ENCODE measurements at places on chromosomes 2 and 18.

- DNase-seq, result peak; percentile 70
These were observed 582 bp upstream of the ZAP70 start for GRCh38 chr2:97712693-97713295.

- DNase-seq, result no peak
These were observed 97.3 kb upstream of the STK39 start for GRCh38 chr2:168344706-168345105.

DNA sequence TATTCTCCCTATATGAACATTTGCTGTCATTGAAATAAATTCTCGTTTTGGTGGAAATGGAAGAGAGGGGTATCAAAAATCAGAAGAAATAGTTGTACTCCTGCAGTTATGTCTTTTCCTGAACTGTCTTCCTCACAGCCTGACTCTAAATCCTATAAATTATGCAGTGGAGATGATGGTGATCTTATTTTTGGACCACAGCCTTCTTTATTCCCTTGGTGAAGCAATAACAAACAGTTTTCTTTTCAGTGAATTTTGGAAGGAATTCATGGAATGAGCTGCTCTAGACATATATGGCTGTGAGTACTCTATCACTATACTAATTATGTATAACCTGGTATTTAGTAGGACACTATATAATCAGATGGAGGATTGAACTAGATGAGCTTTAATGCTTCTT is 1.7 kb upstream of the SLC25A12 start:
- no peak for DNase-seq

DNA sequence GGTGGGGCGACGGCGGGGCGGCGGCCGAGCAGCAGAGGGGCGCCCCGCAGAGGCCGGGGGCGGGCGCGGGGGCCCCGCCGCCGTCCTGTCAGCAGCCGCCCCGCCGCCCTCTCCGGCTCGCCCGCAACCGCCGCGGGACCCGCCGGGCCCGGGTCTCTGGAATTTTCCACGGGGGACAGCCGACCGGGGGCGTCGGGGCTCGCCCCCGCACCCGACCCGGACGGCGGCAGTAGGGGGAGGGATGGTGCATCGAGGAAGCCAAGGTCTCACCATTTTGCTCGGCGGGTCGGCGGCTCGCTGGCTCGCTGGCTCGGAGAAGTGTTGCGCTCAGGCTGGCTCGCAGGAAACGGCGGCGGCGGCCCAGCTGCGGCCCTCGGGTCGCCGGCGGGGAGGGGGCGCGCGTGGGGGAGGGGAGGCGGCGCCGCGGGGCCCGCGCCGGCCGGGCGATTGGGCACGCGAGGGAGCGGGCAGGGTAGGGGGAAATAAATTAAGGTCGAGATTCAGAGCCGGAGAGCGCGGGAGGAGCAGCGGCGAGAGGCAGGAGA is 405 bp downstream of the PPP3R1 start:
- peak; percentile 53 for DNase-seq

- DNase-seq, result no peak
These were observed 496.3 kb downstream of the SLC4A3 start for GRCh38 chr2:220123751-220124150.

- DNase-seq, result no peak
These were observed 5.2 kb downstream of the EML6 start for GRCh38 chr2:54728669-54729120.

DNA sequence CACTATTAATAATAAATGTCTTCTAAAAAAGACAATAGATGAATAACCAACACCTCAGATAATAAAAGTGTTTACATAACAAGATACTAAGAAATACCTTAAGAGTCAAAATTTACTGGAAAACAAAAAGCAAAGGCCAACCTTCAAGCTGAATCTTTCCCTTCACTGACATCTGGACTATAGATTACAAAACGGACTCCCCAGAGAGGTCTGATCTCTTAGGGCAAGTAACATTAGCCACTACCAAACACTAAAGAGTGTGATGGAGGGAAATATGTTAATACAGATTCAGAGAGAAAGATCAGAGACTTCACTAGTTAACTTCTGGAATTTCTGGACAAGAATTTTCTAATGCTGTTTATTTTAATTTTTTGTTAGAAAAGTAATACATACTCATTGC is 13.9 kb downstream of the CLASP1 start:
- no peak for DNase-seq

- DNase-seq, result no peak
These were observed 16.9 kb downstream of the IMPA2 start for GRCh38 chr18:11998193-11998592.

DNA sequence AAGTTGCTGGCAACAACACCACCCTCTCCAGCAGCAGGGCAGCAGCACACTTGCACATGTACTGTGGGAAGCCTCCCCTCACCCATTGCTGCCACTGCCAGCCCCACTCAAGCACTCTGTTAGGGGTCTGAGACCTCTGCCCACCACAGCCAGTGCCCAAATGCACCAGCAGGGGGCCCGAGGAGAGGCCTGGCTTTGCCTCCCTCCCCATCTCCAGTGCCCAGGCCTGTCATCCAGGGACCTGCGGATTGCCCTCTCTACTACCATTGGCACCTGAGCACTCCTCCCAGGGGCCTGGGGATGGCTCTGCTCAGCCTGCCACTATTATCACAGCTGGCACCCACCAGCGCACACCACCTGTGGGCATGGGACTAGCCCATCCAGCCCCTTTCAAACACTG is 175.7 kb downstream of the PMAIP1 start:
- DNase-seq, result no peak

DNA sequence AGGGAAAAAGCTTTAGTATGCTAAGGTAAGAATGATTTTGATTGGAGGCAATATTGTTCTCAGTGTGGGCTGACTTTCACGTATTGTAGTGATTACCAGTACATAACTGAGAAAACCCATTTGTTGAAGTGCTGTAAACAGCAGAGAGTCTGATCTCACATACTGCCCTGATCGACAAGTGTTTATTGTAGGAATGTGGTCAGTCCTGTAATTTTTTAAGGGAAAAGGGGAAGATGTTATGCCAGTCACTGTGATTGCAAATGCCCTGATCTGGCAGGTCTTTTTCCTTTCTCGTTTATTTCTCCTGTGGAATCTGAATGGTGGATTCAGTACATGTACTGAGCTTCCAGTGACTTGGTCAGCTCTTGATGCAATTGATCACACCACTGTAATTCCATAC is 11.5 kb downstream of the SPATS2L start:
- no peak for DNase-seq

DNA sequence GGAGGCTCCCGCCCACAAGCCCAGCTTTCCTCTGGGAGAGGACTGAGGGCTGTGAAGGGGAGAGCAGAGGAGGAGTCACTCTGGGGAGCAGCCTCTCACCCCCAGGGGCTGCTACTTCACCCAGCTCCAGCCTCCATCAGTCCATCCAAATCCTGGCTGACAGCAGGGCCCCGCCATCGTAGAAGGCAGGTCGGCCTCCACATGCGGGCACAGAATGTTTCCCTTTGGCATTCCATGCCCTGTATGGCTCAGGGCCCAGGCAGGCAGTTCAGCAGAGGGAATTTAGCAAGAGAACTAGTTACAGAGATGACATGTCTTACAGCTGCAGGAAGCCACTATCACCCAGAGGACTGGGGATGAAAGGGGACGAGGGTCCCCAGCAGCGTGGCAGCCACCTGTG is 6.4 kb upstream of the ODC1 start:
- no peak for DNase-seq

DNA sequence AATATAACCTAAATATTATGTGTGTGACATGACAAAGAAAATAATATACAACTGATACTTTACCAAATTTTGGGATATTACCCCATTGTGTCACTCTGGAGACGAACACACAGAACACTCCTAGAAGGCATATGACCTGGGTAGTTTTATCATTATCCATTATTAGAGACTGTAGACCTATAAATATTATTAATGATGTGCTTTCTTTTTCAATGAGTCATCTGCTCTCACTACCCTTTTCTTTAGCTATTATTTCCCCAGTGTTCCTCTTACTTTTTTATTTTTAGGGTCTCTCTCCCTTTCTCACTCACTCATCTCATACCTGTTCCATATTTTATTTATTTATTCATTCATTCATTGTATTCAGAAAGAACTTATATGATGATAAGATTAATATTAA is 143.3 kb upstream of the ITGA4 start:
- DNase-seq, result no peak

DNA sequence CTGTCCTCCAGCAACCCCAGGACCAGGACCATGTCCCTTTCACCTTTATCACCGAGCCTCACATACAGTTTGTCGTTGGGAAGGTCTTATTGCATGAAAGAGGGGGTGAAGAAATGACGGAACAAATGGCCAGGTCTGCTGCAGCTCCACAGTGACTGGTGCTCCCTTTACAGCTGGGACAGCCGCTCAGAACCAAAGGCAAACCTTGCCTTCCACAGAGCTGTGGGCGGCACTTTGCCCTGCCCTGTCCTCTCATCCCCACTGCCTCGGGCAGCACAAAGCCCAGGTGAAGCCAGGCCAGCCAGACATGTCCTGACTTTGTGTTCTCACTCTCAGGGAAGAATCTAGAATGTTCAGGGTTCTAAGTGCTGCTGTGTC is 961 bp downstream of the GPR55 start:
- no peak for DNase-seq

DNA sequence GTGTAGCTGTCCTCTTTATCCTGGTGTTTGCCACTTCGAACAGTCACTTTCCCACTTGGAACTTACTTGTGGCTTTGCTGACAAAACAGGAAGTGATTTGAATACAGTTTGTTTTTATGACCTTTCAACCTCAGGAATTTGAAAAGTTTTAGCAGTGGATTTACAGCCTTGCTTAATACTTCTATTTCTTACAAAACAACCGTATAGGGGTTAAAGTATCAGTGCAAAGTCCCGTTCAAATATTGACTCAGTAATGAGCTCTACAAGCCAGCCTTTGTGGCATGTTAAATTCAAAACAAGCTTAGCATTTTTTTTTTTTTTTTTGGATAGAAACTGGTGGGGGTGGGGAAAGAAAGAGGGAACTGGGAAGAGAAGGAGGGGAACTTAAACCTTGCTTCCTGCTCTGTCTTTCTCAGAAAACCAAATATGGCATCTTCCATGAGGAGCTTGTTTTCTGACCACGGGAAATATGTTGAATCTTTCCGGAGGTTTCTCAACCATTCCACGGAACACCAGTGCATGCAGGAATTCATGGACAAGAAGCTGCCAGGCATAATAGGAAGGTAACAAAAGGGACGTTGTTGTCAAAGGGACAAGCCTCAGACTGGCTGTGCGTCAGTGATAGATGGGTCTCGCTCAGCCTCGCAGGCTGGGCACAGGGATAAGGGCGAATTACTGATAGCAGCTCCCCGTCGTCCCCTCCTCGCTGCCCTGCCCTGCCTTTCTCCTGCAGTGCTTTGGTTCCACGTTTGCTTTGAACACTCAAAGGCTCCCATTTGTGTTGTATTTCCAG is at the start of gene HNMT:
TSS of gene HNMT (plus strand) at position 408 of the 793 bp plus-strand sequence. CDS start at position 427, 19 bp downstream.
- DNase-seq, result no peak

DNA sequence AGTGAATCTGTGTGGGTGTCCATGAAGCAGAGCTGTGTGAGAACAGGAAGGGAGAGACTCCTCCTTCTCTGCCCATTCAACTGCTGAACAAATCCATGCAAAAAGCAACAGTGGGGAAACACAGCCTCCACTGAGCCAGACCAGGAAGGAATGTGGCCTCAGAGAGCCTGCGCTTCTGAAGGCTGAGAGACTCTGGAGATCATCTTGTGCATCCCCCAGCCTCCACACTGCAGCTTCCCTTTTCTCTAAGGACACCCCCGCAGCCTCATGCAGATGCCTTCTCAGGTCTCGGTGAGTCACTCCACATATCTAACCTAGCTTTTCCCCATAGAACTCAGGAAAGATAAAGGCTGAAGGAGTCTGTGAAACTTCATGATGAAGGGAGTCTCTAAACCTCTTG is 402.9 kb downstream of the TNS1 start:
- DNase-seq, result no peak

DNA sequence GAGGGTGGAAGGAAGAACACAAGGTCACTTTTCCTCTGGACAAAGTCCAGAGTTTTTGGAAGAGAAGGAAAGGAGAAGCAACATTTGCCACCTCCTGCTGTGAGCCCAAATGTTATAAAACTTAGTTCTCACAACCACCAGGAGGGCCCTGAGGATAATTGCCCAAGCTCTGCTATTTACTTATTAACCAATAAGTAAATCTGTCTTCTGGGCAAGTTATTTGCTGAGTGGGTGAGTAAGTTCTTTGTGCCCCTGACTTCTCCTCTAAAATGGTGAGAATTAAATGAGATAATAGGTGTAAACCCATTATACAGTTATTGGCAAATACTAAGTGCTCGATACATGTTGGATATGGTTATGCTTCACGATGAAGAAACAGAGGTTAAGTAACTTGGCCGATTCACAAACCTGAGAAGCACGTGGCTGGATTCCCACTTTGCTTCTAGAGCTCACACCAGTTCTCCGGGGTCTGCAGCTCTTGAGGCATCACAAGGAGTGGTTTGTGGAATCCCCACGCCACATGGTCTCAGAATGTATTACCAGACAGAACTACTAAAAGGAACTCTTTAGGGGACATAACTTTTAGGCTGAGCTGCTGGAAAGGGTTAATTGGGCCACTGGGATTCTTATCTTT is 164.1 kb downstream of the MYCN start:
- DNase-seq, result no peak

DNA sequence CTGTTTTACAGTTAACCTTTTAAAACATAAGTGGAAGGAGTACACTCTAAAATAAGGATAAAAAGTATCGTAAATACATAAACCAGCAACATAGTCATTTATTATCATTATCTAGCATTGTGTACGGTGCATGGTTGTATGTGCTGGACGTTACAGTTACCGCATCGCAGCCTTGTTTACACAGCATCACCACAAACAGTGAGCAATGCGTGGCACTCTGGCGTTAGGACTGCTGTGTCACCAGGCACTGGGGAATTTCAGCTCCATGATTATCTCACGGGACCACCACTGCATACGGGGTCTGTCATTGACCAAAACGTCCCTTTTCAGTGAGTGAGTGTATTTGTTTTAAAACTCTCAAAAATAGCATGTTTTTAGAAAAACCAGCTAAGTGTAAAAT is 103.0 kb upstream of the SNTG2 start:
- no peak for DNase-seq

DNA sequence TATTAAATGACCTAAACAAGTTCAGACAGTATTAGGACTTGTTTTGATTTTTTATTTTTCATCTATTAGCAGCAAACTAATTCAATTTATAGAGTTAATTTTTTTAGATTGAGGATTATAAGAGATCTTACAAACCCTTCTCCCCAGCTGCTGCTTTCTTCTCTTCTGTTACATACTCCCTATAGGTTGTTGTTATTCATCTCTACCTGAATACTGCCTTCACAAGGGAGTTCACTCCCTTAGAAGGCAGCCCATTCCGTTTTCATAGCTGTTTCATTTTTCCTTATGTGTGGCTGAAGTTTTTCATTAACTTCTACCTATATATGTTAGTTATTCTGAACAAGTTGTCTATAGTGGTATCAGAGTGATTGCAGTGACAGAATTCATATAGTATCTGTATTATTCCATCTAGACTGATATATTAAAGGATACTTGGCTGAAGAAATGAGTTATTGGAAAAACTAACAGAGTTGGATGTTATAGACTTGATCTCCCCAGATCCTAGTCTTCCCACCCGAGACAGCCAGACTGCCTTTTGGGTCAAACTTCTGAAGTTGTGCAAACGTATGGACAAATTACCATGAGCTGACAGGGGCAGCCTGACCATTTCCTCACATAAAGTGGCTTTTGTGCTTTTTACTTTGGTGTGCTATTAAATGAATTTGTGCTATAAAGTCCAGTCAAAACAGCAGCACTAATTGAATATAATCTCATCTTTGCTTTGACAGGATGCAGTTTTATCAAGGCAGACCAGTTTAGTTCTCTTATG is 8.7 kb downstream of the GLS start:
- DNase-seq, result no peak

- DNase-seq, result no peak
These were observed 487.2 kb downstream of the ARHGAP15 start for GRCh38 chr2:143616452-143616851.
